Lung microvascular endothelial cell (primary cell): ENCODE measurements at places on chromosomes 1 and 21.

DNA sequence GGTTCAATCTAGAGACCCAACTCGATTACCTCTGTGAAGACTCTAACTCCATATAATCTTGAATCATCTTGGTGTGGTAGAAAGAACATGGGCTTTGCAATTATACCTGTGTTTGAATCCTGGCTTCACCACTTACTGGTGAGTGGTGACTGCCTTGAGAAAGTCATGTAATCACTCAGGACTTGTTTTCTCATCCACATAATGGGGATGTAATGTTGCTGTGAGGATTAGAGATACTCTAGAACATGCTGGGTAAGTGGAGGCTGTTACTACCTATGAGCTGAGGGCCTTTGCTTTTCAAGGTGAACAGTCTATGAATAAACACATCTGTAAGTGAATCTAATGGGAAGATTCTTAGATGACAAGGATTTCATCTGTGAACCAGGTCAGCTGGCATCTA lies 2.6 kb upstream of the DYRK1A start:
- DNase-seq: no peak

DNA sequence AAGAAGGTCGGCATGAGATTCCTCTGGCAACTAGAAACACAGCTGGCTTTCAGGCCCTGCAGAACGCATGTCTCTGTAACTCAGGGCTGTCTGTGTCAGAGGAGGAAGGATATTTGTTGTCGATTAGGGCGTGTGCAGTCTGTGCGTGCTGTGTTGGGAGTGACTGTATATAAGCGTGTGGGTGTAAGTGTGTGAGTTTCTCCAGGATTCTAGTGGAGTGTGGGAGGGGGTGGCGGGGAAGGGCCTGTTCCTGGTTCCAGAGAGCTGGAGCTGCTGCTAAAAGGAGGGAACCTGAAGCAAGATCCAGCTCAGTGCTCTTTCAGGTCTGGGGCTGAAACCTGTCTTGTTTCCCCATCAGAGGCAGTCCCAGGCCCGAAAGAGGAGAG lies 74.3 kb downstream of the SLC16A1 start:
- no peak for DNase-seq

GRCh38 chr1:233735847-233736246 lies 121.9 kb downstream of the KCNK1 start:
- no peak for DNase-seq

DNA sequence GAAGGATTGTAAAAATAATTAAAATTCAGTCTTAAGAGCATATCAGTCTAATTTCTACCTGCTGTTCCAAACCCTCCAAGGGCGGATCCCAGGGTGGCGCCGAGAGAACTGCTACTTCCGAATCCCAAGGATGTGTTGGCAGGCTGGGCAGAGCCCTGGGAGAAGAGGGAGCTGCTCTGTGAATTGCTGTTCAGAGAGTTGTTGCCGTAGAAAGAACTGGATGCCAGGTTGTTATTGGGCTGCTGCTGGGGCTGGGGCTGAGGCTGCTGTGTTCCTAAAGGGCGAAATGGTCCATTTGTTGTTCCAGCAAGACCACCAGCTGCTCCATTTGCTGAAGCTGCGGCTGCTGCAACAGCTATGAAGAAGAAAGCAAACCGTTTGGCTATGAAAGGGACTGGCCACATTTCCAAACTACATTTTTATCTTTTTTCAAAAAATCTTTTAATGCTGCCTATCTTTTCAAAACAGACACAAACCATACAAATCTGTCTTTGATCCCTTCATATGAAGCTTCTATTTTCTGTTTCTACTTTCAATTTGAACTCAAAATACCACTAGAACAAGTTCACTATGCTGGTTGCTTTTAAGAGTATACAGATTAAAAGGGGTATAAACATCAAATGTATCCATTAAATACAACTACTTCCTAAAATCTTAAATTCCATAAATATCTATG lies 57.5 kb upstream of the SDC3 start:
- no peak for DNase-seq

- no peak for DNase-seq
Observed at GRCh38 chr1:119340861-119341261, 27.7 kb upstream of the HAO2 start.

GRCh38 chr1:178726545-178726944 lies 1.5 kb downstream of the RALGPS2 start:
- DNase-seq: no peak

DNA sequence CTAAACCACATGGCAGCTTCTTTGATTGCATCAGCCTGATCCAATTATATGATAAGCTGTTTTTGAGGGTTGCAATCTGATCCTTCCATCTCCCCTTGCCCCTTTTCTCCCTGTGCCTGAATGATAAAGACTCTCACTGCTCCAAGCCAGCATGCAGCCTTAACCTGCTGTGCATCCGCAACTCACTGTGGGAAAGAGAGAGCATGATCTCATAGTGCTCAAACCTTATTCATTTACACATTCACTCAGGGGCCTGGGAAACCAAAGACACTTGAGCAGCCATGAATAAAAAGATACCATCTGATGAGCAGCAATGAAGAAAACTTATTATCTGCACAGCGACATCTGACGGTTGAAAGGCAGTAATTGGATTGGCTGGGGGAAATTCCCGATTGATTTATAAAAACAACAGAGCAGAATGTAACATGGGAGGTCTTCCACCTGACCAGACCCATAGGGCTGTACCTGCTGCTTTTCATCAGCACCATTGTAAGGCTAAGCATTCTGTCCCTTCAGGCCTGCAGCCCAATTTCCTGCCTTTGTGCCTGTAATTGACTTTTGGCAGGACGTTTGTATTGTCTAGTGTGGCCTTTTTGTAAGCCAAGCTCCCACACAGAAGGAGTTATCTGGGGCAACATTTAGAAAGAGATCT lies 62.5 kb downstream of the KIAA0040 start:
- DNase-seq: peak; percentile 94

DNA sequence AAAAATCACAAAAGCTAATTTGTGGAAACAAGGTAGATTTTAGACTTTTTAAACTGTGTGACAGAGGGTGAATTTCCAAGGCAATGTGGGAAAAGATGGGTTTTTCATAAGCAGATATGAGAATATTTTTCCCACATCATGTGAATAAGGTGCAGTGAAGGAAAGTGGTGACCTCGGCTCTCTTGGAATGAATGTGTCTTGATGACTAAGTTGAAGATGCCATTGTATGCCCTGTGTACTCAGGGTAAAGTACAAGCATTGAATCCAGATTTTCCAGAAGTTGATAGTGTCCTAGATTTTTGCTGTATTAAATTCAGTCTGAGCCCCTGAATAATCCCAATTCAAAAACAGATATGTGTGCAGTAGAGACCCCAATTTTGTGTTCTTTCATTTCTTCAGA lies 442.6 kb upstream of the ADGRL2 start:
- DNase-seq: no peak

- DNase-seq: peak; percentile 77
Observed at GRCh38 chr1:11731691-11732283, 4.1 kb upstream of the AGTRAP start.

GRCh38 chr1:46183926-46184557 lies 7.8 kb upstream of the P3R3URF start:
- no peak for DNase-seq

- DNase-seq: no peak
Observed at GRCh38 chr1:15477646-15478212, 1.8 kb downstream of the CELA2B start.

DNA sequence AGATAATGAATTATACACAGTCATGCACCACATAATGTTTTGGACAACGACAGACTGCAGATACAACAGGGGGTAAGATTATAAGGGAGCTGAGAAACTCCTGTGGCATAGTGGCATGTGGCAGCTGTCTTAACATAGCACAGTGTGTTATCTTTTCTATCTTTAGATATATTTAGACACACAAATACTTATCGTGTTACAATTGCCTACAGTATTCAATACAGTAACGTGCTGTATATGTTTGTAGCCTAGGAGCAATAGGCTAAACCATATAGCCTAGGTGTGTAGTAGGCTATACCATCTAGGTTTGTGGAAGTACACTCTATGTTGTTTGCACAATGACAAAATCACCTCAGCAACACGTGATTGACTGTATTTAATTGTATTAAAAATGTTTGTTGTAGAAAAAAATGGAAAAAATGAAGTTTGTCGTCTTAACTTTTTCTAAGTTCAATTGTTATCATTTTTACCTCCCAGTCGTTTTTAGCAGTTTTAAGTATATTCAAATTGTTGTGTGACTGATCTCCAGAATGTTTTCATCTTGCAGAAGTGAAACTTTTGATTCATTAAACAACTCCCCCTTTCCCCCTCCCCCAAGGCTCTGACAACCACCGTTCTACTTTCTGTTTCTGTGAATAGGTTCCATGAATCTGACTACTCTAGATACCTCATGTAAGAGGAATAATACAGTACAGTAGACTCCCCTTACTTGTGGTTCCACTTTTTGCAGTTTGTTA lies 351.0 kb upstream of the B3GALT2 start:
- no peak for DNase-seq

DNA sequence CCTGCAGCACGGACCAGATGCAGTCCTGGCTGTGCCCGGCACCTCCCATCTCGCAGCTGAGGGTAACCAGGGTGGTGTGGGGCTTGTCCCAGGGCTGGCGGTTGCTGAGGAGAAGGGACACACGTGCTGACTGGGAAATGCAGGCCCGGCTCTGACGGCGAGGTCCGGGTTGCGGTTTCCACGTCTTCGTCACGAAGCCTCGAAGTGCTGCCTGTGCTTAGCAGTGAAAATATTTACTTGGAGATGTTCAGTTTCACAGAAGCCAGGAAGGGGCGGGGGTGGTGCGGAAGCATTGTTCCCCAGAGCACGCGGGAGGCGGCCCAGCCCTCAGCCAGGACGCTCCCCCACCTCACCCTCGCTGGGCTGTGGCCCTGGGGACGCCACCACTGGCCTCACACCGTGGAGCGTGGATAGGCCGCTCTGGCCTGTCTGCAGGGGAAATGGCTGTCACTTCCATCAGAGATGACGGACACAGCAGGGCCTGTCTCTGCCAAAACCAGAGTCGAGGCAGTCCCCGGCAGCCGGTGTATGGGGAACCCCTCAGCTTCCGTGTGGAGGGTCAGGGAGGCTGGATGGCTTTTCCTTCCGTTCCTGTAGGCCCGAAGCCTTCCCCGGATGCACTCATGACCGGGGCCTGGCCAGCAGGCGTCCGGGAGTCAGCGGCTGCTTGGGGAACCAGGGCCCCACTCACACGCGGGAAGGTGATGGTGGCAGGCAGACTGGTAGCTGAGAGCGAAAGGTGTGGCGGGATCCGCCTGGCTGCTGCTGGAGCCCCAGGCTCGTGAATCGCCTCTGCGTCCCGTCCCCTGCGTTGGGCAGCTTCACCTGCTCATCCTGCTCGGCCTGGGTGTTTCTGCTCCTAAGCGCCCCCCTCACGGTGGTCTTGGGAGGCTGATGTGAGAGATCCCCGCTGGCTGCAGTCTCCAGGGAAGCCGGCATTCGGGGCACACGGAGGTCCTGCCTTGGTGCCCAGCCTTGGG lies 14.7 kb upstream of the POFUT2 start:
- peak; percentile 98 for DNase-seq

DNA sequence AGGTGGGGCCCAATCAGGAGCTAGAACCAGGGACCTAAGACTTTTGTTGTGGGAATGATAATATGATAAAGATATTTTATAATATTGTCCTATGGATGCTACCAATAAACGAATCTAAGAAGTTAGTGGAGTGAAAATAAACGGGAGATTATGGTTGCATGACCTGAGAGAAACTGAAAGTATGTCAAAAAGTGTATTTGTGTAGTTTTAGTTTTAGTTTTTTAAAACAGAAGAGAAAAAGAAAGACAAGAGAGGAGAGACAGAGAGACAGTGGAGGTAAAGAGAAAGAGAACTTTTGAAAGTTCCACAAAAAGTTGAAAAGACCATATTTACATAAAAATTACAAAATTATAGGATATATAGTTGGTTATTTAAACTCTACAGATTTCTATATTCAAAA lies 64.1 kb upstream of the TMPRSS15 start:
- no peak for DNase-seq

GRCh38 chr1:67645495-67646144 lies 39.4 kb upstream of the GADD45A start:
- DNase-seq: no peak

DNA sequence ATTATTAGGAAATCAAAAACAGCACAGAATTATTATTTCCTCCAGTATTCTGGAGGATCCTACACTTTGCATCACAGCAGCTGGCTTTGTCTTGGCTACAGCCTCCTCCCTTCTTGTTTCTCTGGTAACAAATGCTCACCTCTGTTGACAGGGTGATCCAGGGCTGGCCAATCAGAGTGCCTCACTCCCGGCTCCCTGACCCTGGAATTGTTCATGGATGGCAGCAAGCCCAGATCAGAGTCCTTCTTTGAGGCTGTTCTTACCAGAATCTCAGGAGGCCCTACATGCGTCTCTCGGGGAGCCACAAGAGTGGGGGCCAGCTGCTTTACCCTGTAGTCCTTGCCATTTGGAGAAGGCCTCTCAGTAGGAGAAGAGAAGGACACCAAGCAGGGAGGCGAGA lies 48.4 kb upstream of the IGSF5 start:
- no peak for DNase-seq

DNA sequence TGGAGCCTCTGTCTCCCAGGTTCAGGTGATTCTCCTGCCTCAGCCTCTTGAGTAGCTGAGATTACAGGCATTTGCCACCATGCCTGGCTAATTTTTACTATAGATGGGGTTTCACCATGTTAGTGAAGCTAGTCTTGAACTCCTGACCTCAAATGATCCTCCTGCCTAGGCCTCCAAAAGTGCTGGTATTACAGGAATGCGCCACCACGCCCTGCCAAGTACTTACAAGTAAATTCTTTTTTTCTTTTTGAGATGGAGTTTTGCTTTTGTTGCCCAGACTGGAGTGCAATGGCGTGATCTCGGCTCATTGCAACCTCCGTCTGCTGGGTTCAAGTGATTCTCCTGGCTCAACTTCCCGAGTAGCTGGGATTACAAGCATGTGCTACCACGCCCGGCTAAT lies 42.5 kb downstream of the RPRD2 start:
- no peak for DNase-seq

- peak; percentile 64 for DNase-seq
Observed at GRCh38 chr1:226063224-226063976, 884 bp downstream of the H3-3A start.

- DNase-seq: peak; percentile 8
Observed at GRCh38 chr21:38241029-38241740, 15.6 kb upstream of the KCNJ15 start.

DNA sequence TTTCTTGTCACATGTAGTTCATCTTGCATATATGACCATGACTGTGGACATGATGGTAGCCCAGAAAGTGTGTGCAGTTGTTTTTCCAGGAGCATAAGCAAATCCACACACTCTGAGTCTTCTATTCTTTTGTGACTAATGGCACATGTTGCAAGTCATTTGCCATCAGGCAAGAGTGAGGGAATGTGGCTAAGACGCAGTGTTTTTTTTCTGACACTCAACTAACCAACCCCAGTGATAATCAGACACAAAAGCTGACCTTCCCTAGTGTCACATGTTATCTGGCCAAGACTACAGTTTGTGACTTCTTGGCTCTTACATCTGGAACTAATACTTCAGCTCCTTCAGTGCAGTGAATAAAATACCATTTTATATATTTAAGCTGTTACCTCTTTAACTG lies 108.8 kb downstream of the ITSN1 start:
- no peak for DNase-seq

GRCh38 chr1:85360730-85361493 lies 84.5 kb upstream of the BCL10 start:
- DNase-seq: no peak

GRCh38 chr1:195941314-195941713 lies 666.9 kb downstream of the KCNT2 start:
- no peak for DNase-seq
